HuH-7 (cell line): ENCODE measurements at places on chromosomes 4 and X.

GRCh38 chr4:80035336-80035735, 37.7 kb downstream of the ANTXR2 start:
- peak; percentile 1 for DNase-seq

- DNase-seq, result peak; percentile 3
Measured at GRCh38 chr4:143482840-143483239, 30.7 kb upstream of the SMARCA5 start.

- DNase-seq, result no peak
Measured at GRCh38 chr4:125770814-125771398, 456.2 kb downstream of the FAT4 start.

GRCh38 chr4:18020671-18021469, 685 bp downstream of the LCORL start:
- DNase-seq, result peak; percentile 60

GRCh38 chr4:28350485-28350884, 1489.8 kb downstream of the STIM2 start:
- no peak for DNase-seq

DNA sequence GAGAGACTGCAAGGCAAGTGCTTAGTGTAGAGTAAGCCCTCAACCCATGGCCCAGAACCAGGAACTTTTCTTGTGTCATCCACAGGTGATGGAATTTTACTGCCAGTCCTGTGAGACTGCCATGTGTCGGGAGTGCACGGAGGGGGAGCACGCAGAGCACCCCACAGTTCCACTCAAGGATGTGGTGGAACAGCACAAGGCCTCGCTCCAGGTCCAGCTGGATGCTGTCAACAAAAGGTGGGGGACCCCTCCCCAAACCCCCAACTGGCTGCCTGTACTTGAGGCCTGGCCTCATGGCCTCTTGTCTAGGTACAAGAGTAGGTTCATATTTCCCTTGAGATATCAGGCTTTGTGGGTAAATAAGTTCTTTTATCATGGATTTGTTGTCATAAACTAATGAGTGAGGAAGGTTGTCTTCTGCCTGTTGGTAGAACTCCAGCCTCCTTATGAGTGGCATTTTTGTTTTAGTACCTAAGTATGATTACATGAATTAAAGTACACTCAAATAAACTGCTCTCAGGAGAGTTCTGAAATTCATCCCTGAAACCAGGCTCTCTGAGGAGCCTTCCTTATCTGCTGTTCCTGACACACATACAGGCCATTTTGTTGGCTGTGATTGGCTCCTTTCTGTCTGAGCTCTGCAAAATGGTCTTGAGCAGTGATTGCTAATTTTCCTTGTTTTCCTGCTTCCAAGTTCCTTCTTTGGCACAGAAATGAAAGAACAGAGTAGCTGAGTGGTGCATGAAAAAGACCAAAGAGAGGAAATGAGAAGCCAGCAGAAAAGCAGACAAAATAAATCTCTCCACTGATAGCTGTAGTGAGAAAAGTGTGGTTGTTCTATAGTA, 51.4 kb upstream of the MND1 start:
- DNase-seq, result no peak

DNA sequence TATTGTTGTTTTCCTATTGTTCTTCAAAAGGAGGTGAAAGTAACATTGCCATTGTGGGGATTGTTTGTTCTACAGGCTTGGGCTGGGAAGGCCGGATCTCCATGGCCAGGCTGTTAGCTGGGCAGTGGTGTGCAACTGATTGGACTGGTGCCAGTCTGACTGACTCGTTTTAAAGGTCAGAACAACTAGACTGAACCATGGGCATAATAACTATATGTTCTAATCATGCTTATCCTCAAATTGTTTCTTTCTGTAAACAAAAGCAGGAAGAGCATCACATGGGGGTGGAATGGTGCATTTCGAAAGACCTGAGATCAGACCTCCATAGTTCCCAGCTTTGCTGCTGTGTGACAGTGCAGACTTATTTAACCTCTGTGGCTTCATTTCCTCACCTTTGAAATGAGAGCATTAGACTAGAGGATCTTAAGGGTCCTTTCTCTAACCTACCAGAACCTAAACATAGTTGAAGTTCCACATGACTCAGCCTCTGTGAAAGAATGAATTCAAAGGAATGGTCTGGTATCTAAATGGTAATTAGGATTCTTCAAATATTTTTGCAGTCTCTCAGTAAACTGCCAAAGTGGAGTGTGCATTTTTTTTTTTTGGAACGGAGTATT, 66.7 kb upstream of the PGRMC2 start:
- DNase-seq, result no peak

DNA sequence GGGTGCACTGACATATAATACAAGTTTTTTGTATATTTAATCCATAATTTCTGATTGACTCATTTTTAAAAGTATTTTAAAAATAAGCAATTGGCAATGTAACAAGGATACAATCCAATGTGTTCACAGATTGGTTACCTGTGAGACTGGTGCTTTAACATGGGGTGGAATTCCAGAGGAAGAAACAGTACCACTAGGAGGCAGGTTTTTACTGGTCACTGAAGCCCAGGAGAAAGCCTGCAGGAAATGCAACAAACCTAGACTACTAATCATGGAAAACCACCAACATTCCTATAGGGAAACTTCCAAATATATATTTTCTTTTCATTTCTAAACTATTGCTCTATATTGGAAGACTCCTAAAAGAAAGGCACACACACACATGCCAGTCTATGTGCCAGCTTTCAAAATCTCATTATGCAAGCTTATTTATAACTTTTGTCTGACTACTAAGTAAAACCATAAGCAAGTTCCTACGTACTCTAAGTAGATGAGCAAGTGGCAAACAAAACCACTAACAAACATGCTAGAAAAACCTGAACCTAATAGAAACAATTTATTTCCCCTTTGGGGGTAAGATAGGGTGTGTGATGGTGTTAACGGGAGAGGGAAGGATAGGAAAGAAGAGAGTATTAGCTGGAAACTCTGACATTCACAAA, 19.2 kb downstream of the G3BP2 start:
- peak; percentile 26 for DNase-seq

DNA sequence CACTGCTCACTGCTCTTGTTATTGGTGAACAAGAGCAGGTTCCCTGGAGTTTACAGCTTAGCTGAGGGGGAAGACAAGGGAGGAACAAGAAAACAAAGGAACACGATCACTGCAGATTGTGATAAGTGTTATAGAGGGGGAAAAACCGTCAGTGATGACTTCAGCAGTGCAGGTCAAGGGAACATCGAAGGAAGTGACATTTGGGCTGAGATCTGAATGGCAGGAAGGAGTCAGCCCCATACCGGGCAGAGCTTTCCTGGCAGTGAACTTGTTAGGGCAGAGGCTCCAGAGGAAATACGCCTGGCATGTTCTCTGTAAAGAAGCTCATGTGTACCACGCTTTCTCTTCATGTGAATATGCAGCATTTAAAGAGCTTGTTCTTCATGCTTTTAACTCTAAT, 78.1 kb downstream of the LDB2 start:
- DNase-seq, result no peak
